ENCODE measurements at places on chromosomes 1 and 21.
A peak's percentile ranks its signal among the peaks of the same experiment; 100 is the strongest.

- no peak for DNase-seq
Measured at GRCh38 chr1:230228236-230228897, 161.3 kb downstream of the GALNT2 start.

- no peak for DNase-seq
Measured at GRCh38 chr1:23035823-23036452, 16.7 kb downstream of the KDM1A start.

- no peak for DNase-seq
Measured at GRCh38 chr21:36879827-36880226, 86.6 kb downstream of the HLCS start.

GRCh38 chr21:46585191-46585953 lies 19.5 kb downstream of the S100B start:
- no peak for DNase-seq

- DNase-seq, result no peak
Measured at GRCh38 chr1:228009116-228009827, 2.5 kb downstream of the WNT3A start.

DNA sequence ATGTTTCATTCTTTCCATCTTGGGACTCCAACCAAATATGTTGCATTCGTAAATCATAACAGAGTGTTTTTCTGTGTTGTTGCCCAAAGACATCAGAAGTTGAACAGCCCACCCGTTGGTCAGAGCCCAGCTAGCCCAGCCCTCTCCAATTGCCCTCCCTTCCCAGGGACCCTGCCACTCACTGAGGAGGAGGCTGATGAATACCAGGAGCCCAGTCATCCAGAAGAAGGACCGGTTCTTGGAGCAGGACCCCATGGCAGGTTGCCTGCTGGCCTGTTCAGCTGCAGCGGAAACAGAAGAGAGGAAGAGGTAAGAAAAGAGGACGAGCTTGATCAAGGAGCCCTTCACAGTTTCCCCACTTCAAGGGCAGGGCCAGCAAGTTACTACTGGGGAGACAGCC lies 172.2 kb upstream of the ETV3 start:
- DNase-seq, result no peak

GRCh38 chr1:108000184-108000583 lies 35.2 kb upstream of the VAV3 start:
- no peak for DNase-seq

DNA sequence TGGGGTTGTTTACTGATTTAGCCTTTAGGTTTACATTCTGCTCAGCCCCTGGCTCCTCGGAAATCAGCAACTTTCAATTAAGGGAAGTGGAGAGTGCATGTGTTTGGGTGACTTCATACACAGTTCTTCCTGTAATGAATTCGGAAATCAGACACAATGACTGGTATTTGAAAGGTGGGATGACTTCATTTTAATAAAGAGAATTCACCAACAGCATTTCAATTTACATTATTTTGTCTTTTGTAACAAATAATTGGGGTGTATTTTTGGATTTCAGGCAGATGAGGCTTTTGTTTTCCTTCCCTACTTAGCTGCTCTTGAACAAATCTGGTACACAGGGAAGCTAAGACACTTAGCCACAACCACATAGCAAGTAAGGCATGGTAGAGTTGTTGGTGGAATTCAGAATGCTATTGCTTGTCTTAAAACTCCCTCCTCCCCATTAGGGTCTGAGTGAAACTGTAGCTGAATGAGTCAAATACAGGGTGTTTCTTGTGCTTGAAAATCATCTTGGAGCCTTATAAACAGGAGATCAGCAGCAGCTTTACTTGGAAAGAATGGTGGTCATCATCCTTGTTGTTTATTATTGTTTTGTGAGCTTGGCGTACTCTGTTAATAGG lies 917 bp downstream of the STX12 start:
- DNase-seq, result peak; percentile 13

GRCh38 chr1:8165595-8166360 lies 139.7 kb upstream of the ERRFI1 start:
- peak; percentile 52 for DNase-seq

DNA sequence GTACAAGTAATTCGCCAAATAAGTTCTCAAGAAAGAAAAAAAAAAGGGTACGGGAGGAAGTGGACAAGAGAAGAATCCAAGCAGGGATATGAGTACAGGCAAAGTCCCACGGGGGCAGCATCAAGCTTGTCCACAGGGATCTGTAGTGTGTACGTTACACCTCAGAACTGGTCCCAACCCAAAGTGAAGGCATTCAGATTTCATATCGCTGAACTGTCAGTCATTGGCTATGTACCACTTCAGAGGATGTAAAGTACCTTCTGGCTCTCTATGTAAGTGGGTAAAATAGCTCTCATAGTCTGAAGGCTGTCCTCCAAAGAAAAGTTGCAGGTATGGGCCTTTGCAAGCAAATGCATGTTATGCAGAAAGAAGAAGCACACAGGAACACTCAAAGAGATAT lies 8.1 kb upstream of the CLCA4 start:
- no peak for DNase-seq

DNA sequence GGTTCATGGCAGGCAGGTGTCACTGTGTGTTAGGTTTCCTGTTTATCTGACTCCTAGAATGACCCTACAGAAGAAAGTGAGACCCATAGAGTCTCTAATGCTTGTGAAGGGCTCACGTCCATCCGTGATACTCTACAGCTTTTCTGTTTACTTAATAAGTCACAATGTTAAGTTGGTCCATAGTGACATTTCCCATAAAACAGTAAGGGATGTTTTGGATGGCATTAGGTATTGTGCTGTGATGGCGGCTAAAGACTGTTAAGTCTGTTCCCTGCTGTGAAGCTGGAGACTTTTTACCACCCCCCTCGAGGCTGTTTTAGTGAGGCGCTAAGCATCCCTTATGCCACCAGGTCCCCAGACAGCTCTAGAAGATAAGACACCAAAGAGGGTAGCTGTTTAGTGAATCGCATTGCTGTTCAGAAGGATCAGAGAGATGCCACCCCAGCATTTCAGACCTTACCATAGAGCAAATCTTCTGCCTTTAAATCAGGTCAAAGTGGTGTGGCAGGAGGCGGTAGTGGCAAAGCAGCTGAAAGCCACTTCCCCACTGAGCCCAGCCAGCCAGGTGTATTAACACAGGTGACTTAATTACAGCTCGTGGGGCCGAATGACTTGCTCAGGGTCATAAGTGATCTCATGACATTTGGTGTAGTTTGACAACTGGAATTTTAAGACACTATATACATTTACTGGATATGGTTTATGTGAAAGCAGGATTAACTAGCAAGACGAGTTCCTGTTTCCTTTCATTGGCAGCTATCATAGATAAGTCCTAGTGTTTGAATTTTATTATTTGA lies 25.0 kb downstream of the SLC37A1 start:
- DNase-seq, result no peak

DNA sequence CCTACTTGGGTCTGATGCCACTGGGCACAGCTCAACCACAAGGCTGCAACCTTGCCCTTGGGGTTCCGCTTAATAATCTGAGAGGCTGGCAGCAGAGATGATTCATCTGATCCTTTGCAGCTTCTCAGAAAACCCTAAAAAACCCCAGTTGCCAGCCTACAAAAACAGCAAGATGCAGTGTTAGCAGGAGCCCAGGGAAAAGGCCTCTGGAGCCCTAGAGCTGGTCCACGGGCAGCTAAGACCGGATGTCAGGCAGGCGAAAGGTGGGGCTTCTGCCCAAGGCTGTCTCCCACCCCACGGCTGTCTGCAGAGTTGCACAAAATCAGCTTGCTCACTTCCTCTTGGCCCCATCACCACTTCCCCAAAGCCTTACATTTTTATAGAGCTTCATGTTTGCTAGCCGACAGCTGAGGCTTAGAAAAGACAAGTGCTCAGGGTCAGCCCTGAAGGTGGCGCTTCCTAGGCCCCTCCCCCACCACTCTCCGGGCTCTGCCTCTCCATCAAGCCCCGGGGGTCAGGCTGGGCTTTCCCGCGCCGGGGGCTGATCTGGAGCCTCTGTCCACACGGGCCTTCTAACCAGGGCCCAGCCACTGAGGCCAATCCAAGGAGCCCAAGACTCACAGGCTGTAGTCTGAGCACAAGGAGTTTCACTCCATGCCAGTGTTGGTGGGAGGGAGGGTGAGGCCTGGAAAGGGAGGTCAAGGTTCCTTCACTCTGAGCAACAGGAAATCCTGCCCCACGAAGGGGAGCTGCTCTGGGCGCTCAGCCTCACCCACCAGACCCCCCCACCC lies 4.2 kb upstream of the ADORA3 start:
- DNase-seq, result peak; percentile 39

DNA sequence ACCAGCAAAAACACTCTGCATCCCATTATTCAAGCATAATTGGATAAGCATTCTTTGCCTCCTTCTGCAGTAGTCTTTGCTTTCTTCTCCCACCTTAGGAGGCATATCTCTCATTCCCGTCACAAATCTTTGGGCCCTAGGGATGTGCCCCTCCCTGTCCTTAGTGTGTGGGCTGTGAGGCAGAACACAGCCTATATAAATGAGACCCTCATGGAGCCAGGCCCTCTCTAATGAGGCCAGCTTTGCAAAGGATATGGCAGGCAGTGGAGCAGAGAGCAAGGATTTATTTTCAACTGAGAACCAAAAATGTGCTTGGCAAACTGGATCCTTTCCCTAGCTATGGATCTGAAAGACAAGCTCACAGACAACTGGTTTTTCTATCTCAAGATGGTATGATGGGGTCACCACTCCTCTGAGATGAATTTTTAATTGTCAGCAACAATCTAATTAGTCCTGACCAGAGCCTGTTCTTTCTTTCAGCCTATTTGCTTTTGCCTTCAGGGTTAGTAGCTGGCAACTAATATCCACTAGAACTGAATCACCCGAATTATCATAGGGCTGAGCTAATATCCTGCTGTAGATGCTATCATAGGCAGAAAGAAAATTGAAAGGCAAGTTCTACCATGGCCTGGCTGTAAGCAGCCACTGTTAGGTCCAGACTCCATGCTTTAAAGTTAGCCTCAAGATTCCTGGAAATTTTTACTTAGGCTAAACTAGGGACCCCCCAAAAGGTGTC lies 134.2 kb downstream of the SYT2 start:
- no peak for DNase-seq

DNA sequence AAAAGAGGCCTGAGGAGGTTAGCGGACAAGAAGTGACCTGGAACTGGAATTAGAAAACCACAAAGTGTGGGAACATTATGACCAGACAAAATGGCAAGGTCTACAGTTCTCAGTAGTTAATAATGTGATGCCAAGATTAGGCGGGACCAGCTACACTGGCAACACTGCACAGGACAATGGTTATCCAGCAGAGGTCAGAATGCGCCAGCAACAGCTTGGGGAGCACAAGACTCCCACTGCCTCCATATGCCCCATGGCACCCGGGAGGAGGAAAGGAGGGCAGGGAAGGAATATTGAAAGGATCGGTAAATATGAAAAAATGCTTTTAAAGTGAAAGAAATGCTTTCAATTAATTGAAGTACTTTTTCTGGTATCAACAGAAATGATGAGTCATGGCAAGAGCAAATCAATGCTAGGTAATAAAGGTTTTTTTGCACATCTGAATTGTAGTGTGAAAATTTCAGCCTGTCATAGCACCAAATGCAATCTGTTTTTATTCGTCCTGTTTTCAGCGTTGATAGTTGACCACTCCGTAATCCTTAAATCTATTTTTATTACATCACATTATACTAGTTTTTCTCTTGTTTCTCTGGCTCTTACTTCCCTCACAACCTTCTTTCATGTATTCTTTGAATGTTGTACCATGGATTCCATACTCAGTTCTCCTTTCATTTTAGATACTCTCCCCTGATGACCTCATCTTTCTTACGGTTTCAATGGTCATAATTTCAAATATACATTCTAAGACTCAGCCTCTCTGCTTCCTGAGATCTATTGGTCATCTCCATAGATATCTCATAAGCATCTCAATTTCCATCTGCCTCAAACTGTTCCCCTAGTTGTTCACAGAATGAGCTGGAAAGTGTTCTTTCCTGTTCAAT lies 30.7 kb downstream of the VCAM1 start:
- no peak for DNase-seq

GRCh38 chr1:112530832-112531231 lies 22.1 kb downstream of the WNT2B start:
- DNase-seq, result no peak

GRCh38 chr1:184803180-184803492 lies 48.5 kb upstream of the EDEM3 start:
- DNase-seq, result no peak

- no peak for DNase-seq
Measured at GRCh38 chr1:200506471-200506870, 96.6 kb upstream of the ZNF281 start.

GRCh38 chr1:145978471-145978853 lies 14.0 kb downstream of the POLR3GL start:
- DNase-seq, result no peak

- DNase-seq, result no peak
Measured at GRCh38 chr1:53461323-53462044, 2.3 kb downstream of the DMRTB1 start.

DNA sequence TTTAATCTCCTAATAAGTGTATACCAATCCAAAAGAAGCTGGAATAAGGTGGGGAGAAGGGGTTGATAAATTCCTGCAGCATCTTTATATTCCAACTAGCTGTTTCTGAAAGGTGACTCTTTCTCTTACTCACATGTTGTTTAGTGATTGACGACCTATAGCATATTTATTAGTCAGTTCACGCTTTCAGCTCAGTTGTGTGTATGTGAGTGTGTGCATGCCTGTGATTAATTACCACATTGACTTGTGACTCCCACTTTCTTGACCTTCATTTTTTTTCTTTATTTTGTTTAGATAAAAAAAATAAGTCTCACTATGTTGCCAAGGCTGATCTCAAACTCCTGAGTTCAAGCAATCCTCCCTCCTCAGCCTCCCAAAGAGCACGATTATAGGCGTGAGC lies 44.4 kb downstream of the ATP2B4 start:
- no peak for DNase-seq

DNA sequence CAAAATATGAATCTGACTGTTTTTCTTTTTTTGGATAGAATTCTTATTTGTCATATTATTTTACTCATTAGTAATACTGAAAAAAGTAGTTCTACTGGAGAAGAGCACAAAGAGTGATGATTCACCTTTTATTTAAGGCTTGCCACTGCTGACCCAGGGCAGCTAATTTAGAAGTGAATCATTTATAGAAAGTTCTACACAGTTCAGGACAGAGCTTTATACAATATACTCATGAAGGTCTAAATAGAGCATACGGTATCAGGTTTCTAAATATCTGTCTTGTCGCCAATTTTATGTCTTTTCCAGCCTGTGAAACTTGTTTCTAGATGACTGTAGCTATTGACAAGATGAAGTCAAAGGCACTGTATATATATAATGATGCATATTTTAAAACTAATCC lies 25.0 kb downstream of the GIPC2 start:
- no peak for DNase-seq

DNA sequence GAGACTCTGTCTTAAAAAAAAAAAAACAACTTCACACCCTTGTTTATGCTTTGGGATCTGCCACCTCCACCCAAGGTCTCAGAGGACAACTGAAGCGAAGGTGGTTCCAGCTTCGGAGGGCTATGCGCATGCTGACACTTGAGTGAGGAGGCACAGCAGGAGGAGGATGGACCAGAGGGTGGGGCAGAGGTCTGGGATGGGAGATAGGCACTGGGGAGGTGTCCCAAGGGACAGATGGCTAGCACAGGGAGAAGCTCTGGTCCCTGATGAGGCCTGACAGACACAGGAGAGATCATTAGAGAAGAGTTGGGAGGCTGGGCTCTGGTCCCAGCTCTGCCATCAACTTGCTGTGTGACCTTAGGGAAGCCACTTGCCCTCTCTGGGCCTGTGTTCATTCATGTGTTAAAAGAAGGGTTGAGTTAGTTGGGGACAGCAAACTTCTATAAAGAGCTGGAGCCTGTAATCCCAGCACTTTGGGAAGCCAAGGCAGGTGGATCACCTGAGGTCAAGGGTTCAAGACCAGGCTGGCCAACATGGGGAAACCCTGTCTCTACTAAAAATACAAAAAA lies 16.8 kb downstream of the E2F2 start:
- no peak for DNase-seq

GRCh38 chr1:244730934-244731434 lies 78.1 kb downstream of the DESI2 start:
- DNase-seq, result no peak
